ENCODE measurements at places on chromosomes 1 and 21. TPM values are rescaled to one million over a fixed set of nuclear protein-coding genes. Genes with fewer than 3 reads are reported as not detected.

IRF6 gene
- total RNA-seq: not detected

SLAMF7 gene
- 5.5 TPM for total RNA-seq

PIK3R3 gene
- total RNA-seq: 3.3 TPM

KCNA3 gene
- total RNA-seq: 24.0 TPM

RHEX gene
- not detected for total RNA-seq

- no peak overlapping the region for H3K27ac ChIP-seq
- no peaks in the 10 kb centered on the region for H3K36me3 ChIP-seq
- no peak for DNase-seq
Measured at GRCh38 chr1:9874412-9874811, 35.7 kb downstream of the CTNNBIP1 start.

DNA sequence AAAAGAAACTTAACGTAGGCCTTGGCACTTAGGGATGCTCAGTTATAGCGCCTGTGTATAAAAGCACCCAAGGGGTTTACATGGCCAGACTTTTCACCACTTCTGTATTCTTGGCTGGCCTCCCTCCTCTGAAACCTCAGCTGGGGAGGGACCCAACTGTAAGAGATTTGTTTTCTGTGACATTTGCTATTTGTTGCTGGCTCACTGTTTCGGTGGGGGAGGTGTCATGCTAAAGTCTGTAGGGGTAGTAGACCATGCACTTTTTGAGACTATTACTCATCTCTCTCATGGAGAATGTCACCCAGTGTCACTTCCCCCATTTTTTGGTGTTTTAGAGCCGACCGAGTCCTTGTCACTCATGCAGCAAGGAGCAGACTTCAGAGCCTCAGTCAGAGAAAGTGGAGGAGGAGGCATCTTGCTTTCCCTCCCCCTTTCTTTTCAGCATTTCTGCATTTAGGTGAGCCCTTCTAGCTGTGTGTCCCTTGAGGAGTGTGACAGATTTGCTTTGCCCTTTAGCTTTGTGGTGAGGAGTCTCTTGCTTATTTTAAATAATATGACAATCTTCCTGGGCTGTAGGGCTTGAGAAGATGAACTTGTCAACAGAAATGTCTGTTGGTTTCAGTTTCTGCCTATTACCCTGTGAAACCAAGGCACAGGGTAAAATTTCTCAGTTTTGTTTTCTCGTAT lies 160.1 kb downstream of the FASLG start:
- peaks cover 7% of the 10 kb centered on the region for H3K36me3 ChIP-seq
- peak overlapping the region; percentile 46 for H3K4me3 ChIP-seq
- DNase-seq: peak; percentile 33
- peak overlapping the region; percentile 67 for H3K27ac ChIP-seq

GRCh38 chr1:151741516-151741915 lies 20.2 kb downstream of the RIIAD1 start:
- H3K4me3 ChIP-seq: no peak overlapping the region
- H3K36me3 ChIP-seq: no peaks in the 10 kb centered on the region
- H3K4me1 ChIP-seq: no peaks in the 10 kb centered on the region
- H3K27me3 ChIP-seq: peaks cover 35% of the 10 kb centered on the region
- no peak for DNase-seq

DNA sequence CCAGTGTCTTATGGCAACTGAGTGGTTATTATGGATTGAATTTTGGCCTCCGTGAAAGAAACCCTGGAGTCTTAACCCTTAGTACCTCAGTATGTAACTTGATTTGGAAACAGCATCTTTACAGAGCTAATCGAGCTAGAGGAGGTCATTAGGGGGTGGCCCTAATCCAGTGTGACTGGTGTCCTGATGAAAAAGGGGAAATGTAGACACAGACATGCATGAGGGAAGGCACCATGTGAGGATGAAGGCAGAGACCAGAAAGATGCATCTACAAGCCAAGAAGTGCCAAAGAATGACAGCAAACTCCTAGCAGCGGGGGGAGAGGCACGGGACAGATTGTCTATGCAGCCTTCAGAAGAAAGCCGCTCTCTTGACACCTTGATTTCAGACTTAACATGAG lies 14.7 kb downstream of the DOP1B start:
- H3K4me3 ChIP-seq: no peak overlapping the region
- peaks cover 8% of the 10 kb centered on the region for H3K4me1 ChIP-seq
- H3K27ac ChIP-seq: peak overlapping the region; percentile 10
- H3K36me3 ChIP-seq: peaks cover 28% of the 10 kb centered on the region

DNA sequence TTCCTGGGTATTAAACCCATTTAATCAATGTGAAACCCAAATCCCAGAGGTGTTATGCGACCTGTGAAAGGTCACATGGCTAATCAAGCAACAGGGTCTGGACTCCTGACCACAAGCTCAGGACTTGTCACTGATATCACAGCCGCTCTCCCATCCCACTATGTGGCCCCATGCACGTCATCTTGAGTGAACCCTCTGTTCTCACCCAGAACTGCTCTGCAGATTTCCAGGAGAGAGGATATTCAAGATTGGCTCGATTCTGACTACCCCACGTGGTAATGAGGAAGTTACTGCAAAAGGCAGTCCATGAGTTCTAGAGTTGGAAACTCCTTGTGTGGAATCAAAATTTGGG lies 173.5 kb upstream of the ETV3 start:
- H3K4me3 ChIP-seq: no peak overlapping the region
- peaks cover 4% of the 10 kb centered on the region for H3K27me3 ChIP-seq
- DNase-seq: no peak
- H3K4me1 ChIP-seq: no peaks in the 10 kb centered on the region
- H3K36me3 ChIP-seq: no peaks in the 10 kb centered on the region

DNA sequence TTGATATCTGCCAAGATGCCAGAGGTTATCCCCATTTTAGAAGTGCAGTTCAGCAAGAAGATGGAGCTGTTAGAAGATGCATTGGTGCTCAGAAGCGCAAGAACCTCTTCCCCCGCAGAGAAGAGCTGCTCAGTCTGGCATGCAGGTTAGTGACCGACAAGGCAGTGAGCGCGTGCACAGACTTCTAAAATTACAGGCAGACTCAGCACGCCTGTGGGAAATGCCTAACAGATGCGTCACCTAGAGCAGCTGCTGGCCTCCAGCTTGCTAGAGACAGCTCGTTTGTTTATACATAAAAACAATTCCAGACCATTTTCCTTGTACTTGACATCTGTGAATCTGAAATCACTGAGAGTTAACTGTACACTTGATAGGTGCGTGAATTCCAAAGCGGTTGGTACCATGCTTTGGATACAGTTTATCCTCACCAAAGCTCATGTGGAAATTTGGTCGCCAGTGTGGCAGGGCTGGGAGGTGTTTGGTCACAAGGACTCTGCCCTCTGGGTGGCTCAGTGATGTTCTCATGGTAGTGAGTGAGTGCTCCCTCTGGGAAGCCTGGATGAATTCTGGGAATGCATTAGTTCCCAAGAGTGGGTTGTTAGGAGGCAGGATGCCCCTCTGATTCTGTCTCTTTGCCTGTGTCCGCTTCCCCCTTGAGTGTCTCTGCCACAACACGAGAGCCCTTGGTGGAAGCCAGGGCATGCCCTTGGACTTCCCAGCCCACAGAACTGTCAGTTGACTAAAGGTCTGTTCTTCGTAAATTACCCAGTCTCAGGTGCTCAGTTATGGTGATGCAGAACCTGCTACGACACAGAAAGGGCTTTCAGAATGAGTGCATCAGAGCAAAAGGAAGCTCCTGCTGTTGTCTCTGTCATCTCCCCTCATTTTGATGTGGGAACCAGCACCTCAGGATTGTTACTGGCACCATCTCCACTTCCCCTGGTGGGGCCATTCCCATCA lies 24.4 kb downstream of the SNAP47 start:
- H3K36me3 ChIP-seq: peaks cover 52% of the 10 kb centered on the region
- no peak overlapping the region for H3K4me3 ChIP-seq
- no peak overlapping the region for H3K27ac ChIP-seq
- no peaks in the 10 kb centered on the region for H3K27me3 ChIP-seq
- H3K4me1 ChIP-seq: peaks cover 57% of the 10 kb centered on the region

DNA sequence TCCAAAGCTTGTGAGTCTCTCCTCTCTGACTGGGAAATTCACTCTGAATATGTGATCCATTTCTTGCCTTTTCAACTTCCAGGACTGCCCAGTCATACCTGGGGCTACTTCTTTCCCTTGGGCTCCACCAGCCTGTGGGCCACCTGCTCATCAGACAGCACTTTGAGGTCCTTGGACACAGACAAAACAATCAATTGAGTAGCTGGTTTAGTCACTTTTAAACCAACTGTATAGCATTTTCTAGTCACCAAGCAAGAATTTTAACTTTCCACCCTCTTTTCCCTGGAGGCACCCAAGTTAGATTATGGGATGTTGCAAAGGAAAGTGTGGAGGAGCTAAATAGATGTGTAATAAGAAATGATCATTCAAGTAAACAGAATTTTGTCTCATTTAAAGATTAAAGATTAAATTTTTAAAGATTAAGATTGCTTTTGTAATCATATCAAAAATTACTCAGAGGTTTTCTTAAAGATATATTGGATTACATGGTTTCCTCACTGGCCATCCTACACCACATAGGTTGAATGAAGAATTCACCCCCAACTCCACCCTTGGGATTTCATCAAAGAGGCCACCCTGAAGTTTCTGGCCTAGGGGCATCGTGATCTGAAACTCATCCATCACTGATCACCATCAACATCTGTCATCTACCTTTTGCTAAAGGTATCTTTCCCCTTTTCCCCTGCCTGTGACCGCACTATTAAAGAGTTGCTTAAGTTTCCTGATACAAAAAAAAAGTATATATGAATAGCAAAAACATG lies 219.2 kb upstream of the NR5A2 start:
- no peak for DNase-seq
- no peaks in the 10 kb centered on the region for H3K27me3 ChIP-seq
- H3K4me3 ChIP-seq: no peak overlapping the region
- no peaks in the 10 kb centered on the region for H3K36me3 ChIP-seq
- H3K27ac ChIP-seq: no peak overlapping the region

GRCh38 chr1:151098126-151098525 lies 27.6 kb downstream of the GABPB2 start:
- H3K36me3 ChIP-seq: no peaks in the 10 kb centered on the region
- no peaks in the 10 kb centered on the region for H3K4me1 ChIP-seq
- H3K4me3 ChIP-seq: no peak overlapping the region
- no peaks in the 10 kb centered on the region for H3K27me3 ChIP-seq
- DNase-seq: no peak

DNA sequence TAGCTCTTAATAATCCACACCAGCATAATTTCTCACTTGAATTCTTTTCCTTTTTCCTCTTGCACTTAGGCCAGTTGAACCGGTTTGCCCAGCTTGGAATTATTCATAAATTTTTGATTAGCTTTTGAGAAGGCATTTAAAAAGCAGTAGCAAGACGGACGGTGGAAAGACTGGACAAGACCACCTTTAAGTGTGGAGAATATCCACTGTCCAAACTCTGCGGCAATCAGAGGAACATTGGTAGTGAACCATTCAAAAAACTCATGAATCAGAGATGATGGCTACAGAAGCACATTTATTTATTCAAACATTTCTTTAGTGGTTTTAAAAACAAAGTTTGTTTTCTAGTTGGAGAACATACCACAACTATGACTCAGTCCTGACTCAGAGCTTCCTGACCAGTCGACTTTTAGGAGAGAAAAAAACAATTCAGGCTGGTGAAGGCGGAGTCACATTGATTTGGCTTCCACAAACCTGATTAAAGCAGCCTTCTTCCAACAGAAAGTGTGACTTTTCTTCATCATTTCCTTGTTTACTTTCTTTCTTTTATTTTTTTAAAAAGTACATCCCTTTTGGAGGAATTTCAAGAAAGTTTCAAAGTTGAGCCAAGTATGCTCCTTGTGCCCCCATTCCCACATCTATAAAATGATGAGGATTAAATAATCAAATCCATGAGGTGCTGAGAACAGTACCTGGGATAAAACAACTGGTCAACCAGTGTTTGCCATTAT lies 128.8 kb downstream of the ADSS2 start:
- peaks cover 59% of the 10 kb centered on the region for H3K4me1 ChIP-seq
- H3K27ac ChIP-seq: peak overlapping the region; percentile 90
- H3K4me3 ChIP-seq: peak overlapping the region; percentile 31
- DNase-seq: peak; percentile 38

DNA sequence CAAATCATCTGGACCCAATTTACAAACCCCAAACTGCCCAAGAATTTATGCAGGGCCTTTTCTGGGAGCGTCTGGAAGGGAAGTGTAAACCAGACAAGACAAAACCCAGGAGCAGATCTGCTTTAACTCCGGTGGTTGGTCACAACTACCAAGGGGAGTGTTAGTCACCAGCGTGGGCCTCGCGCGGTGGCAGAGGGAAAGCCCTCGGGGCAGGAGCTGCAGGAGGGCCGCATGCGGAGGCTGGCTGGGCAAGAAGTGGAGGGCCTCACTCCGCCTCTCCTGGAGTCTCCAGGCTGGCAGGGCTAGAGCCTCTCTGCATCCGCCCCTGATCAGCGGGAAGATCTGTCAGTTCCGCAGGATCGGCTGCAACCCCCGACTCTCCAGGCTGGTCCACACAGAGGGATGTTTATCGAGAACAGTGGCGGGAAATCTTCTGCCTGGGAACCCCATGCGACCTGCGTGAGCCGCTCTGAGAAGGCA lies 2.0 kb downstream of the COL24A1 start:
- no peaks in the 10 kb centered on the region for H3K36me3 ChIP-seq
- peaks cover 44% of the 10 kb centered on the region for H3K27me3 ChIP-seq
- H3K4me3 ChIP-seq: no peak overlapping the region

- H3K36me3 ChIP-seq: no peaks in the 10 kb centered on the region
- DNase-seq: no peak
- no peak overlapping the region for H3K4me3 ChIP-seq
- H3K27me3 ChIP-seq: peaks cover 38% of the 10 kb centered on the region
Measured at GRCh38 chr1:245168086-245168485, 13.3 kb downstream of the KIF26B start.

DNA sequence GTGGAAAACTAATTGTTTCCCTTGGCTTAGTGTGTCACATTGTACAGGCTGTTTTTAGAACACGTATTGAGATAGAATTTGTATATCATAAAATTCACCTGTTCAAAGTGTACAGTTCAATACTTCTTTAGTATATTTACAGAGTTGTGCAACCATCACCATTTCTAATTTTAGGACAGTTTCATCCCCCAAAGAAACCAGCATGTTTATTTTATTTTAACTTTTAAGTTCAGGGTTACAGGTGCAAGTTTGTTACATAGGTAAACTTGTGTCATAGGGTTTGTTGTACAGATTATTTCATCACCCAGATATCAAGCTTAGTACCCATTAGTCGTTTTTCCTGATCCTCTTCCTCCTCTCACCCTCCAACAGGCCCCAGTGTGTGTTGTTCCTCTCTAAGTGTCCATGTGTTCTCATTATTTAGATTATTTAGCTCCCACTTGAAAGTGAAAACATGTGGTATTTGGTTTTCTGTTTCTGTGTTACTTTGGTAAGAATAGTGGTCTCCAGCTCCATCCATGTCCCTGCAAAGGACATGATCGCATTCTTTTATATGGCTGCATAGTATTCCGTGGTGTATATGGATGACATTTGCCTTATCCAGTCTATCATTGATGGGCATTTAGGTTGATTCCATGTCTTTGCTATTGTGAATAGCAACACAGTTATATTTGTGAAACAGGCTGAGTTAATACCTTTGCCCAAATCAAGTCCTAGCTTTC lies 35.2 kb upstream of the DHCR24 start:
- H3K27ac ChIP-seq: no peak overlapping the region
- H3K27me3 ChIP-seq: peaks cover 16% of the 10 kb centered on the region
- no peak for DNase-seq
- no peaks in the 10 kb centered on the region for H3K36me3 ChIP-seq
- H3K4me1 ChIP-seq: no peaks in the 10 kb centered on the region
- H3K4me3 ChIP-seq: no peak overlapping the region

All from activated T-helper 2 cell treated with anti-CD3 and anti-CD28 coated beads, Interferon-gamma antibody, Interleukin-2, Interleukin-4, amounts not matched to agents 10 μg/mL and 5 μg/mL and 100 μg/mL, durations not matched to agents 14 hours and 24 hours and 36 hours (primary cell).